ENCODE measurements at places on chromosomes 11 and 22.

GRCh38 chr11:84747871-84748270 lies 879.3 kb downstream of the DLG2 start:
- no peak for DNase-seq

- DNase-seq: no peak
Measured at GRCh38 chr22:24437091-24437490, 9.7 kb downstream of the ADORA2A start.

- no peak for DNase-seq
Measured at GRCh38 chr22:44895296-44896055, 114.3 kb downstream of the PHF21B start.

DNA sequence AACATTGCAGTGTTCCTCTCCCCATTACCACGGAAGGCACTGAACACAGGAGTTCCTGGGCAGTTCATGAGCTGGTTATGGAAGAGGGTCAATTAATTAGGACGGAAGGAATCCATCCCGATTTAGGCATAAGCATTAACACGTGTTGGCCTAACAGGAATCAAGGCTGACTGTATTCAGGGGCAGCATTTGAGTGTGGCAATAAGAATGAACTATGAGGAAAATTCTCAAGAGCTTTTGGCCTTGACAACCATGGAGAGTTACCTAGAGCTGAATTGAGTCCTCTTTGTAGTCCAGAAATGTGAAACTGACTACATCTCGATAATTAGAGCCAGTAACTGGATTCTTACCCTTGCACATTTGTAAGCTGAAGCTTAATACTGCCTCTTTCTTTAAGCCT lies 82.4 kb upstream of the CRTAM start:
- DNase-seq: no peak
